ENCODE measurements at places on chromosomes 3 and 15.

GRCh38 chr3:50150863-50151686, 4.0 kb upstream of the SEMA3F start:
- no peak for DNase-seq

DNA sequence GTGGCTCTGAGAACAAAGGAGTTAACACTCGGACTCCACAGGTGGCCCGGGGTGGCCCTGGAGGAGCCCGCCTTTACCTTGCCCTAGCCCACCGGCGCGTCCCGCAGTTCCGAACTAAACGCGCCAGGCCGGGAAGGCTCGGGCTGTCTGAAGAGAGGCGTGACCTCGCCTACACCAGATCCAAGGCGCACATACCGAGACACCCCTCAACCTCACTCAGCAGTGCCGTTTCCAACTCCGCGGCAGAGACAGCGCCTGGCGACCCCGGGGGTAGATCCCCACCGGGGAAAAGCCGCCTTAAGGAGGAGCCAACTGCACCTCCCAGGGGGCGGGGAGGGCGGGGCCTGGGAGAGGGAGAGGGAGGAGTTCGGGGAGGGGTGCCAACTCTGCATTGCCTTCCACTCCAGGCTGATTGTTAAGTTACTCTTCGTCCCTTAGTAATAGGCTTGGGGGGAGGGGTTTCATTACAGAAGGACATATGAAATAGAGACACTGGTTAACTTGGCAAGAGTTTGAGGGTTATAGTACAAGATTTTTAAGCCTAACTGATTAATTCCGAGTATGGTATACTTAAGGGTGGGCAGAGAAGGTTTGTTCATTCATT, at the start of gene DLG1:
Gene DLG1, minus strand, starts transcription at position 272 of the 604 bp plus-strand sequence. CDS start 1,408 bp downstream, outside the sequence.
- peak; percentile 75 for DNase-seq

DNA sequence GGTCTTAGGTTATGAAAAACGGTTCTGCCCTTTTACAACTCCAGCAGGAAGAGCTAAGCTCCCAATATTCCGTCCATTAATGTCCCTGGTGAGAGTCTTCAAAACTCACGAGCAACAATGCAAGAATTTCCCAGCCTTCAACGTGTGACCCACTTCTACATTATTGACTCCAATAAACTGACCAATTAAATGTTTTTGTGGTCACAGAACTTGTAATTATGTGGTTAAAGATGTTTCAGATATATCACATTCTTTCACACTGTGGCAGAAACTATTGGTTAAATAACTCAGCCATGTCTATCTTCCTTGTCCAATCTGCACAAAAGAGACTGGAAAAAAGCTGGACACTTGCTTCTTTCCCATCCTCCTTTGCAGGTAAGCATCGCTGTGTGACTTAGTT, 286.6 kb upstream of the ADAMTS9 start:
- DNase-seq = no peak

DNA sequence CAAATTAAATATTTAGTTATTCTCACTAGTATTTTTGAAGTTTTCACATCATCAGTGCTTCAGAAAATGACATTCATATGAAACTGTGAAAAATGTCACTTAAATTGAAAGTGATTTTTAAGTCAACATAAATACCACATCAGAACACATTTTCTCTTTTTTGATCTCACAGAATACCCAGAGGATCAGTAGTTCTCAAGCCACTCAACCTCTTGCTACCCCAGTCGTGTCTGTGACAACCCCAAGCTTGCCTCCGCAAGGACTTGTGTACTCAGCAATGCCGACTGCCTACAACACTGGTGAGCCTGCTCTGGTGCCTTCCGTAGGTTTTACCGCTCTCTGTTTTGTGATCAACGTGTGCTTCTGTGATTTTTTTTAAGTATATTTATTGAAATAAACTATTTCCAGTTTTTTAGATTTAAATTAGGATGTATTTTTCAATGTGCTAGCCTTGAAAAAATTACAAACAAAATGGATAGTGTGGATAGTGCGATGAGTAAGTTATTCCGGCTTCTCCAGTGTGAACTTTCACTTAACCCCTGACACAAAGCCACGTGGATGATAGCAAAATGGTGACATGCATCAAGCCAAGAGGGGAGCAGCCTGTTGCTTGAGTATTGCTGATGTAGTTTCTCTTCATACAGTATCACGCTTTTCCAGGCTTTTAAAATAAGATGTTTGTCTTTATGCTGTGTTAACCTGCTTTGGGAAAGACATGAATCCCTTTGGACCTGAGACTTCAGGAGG, 26.5 kb downstream of the LYSMD4 start:
- no peak for DNase-seq

- no peak for DNase-seq
Measured at GRCh38 chr3:187122261-187122660, 17.0 kb downstream of the RPL39L start.

DNA sequence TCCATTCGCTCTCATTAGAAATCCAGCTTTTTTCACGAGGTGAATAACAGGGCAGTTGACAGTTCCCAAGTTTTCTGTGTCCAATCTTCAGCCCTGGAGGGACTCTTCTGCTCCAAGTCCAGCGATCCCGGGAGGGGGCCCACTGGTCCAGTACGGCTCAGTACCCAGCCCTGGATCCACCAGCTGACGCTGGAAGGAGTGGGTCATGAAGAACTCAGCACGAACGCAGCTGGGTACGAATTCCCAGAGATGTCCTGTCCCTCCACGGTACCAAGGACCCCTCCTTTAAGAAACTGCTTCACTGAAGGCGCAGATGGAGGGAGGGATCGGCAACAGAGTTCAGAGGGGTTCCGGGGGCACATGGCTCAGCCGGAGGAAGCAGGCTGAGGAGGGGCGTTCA, 16.5 kb upstream of the CLK3 start:
- no peak for DNase-seq

DNA sequence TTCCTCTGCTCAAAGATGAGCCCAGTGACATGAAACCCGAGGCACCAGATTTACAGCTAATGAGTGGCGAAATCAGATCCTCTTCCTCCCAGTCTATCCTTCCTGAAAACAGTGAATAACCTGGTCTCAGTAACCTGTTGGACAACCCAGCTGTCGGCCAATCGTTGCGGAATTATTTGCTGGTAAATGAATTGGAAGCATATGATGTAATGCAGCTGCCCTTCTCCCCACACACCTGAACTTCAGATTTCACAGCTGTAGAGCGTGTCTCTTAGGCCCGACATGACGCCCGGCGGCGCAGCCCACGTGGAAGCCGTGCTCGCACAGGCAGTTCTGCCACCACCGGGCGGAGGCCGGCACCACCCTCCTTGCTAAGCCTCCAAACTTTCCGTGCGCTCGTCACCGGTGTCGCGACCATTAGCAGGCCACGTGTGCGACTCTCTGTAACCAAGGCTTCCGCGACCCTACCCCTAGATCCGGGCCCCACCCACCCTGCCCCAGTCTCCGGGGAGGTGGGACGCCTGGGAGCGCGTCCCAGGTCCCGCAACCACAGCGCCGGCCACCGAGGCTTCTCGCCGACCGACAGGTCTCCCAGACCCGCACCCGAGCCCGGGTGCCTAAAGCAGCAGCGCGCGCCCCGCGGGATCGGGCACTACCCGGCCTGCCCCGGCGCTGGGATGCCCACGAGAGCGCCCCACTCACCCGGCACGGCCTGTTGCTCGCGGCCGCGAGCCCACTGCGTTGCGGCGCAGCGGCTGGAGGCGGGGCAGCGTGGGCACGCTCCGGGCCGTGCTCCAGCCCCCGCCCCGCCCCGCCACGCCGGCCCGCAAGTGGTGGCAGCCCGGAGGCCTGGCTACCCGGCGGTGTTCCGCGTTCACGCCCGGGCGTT, at the start of gene RIOX2:
Gene RIOX2, minus strand, starts transcription at position 753 of the 889 bp plus-strand sequence. CDS start 4,838 bp downstream, outside the sequence.
- peak; percentile 53 for DNase-seq

DNA sequence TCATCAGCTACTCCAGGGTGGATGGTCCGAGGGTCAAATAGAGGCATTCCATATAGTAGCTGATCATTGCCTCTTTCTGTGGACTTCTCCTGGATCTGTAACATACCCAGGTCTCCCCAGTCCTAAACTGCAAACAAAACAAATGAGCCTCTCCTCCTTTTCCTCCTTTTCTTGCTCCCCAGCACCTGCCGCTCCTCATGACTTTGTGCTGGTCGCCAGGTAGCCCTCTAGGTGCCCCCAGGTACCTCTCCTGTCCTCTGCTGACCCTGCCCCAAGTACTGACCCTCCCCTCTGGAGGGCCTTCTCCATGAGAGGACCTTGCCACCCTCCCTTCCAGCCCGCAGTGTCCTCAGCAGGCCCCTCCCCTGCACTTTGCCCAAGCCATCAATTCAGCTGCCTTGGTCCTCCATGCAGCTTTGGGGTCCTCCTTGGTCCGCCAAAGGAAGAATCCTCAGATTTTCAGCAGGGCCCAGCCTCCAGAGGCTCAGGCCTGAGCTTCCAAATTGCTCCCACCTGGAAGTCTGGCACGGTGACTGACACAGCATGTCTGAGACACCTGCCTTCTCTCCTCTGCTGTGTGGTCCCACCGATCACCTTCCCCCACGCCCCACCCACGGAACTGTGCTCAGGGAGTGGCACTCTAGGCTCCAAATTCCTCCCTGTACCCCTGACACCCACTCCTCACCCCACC, 111.0 kb downstream of the LRRK1 start:
- DNase-seq = no peak

DNA sequence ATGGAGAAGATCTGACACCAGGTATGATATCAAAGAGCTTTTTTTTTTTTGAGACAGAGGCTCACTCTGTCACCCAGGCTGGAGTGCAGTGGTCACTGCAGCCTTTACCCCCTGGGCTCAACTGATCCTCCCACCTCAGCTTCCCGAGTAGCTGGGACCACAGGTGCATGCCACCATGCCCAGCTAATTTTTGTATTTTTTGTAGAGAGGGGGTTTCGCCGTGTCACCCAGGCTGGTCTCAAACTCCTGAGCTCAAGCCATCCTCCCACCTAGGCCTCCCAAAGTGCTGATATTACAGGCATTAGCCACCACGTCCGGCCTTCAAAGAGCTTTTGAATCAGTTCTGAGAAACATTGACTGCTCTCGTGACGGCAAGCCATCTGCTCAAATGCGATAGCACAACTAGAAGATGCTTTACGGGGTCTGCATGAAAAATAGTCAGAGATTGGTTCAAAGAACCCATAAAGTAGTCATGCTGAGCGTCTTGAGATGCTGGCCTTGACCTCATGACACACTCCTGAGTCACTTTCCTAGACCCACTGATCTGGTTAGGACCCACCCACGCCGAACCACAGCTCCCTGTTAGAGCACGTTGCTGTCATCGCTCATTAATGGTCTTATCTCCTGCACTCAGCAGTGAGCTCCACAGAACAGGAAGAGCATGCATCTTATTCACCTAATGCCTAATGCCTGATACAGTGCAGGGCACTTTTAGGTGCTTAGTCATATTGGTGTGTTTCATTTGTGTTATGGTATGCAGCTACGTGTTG, 57.0 kb upstream of the NR2F2 start:
- DNase-seq = no peak

- no peak for DNase-seq
Measured at GRCh38 chr3:72536878-72537267, 311.4 kb downstream of the SHQ1 start.

GRCh38 chr15:73504885-73505284, 61.9 kb downstream of the REC114 start:
- no peak for DNase-seq

DNA sequence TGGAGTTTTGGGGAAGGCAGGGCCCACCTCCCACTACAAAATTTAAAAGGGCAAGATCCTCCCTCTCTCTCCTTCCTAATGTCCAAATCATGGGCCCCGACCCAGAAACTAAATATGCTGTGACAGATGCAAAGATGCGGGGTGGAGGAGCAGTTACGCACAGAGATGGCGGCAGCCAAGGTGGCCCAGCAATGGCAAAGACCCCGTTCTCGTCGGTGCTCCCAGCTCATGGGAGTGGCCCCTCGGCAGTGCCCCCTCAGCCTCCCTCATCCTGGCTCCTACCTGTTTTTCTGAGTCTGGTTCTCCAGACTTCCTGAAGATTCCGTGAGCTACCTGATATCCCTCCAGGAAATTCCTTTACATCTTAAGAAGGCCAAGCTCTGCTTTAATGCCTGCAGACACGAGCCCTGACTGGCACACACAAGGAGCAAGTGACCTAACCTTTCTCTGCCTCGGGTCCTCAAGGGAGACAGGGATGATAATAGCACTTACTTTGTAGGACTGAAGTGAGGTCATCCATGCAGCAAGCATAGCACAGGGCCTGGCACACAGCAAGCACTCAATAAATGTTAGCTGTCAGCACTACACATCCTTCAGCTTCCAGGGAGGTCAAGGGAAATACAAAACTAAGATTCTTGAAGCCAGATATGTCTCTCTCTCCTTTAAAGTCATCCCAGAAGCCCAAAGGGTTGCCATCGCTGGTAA, 103.5 kb downstream of the LSM3 start:
- no peak for DNase-seq

DNA sequence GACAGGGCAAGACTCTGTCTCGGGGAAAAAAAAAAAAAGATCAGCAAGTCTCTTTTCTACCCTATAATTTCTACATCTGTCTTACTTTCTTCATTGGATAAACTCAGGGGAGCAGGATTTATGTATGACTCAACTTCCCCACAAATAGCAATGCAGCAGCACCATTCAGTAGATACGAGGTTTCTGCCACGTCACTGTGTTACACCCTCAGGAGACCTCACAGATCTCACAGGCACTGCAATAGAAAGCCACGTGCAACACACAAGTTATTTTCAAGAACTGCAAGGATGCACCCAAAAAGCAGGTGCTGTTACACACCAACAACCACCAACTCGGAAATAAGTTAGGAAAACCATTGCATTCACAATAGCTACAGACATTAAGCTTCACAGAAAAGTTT, 30.2 kb downstream of the TSPAN3 start:
- no peak for DNase-seq

GRCh38 chr3:107740992-107741896, 218.5 kb downstream of the BBX start:
- DNase-seq = no peak

- no peak for DNase-seq
Measured at GRCh38 chr3:26422415-26422814, 200.2 kb upstream of the LRRC3B start.

GRCh38 chr3:8436661-8437287, 64.8 kb upstream of the LMCD1 start:
- no peak for DNase-seq

- DNase-seq = no peak
Measured at GRCh38 chr15:42353061-42353460, 6.2 kb upstream of the CAPN3 start.

- DNase-seq = no peak
Measured at GRCh38 chr3:117463276-117464115, 753.9 kb downstream of the TUSC7 start.

DNA sequence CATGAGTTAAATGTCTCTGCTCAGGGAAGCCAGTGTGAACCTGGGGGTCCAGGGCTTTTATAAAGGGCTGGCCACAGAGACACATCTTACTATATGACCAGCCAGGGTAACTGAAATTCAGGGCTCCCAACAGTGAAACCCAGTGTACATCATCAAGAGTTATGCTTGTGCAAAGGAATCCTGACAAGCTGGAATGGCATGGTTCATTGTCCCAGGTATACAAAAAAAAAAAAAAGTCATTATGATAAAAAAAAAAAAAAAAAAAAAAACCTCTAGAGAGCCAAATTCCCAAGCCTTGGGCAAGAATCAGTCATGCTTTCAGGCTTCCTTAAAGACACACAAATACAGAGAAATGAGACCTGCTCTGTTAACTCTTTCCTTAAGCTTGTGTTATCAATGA, 452.0 kb downstream of the GABRG3 start:
- DNase-seq = no peak

Measured in T-helper 22 cell (primary cell).